ENCODE measurements at places on chromosomes 5 and 9.

DNA sequence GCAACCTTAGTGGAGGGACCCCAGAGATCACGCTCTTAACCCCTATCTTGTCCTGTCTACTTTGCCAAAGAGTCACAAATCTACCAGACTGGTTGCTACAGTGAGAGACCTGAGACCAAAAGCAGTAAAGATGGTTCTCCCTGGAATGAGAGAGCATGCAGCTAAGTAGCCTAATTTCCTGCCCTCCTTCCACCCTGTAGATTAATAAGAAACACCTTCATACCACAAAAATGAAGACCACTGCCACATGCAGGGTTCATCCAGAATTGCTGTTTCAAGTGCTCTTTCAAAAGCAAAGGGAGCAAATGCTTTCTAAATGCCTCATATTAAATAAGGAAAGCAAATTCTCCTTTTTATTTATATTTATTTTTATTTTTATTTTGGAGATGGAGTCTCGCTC, 119.1 kb downstream of the UGCG start:
- DNase-seq = no peak

DNA sequence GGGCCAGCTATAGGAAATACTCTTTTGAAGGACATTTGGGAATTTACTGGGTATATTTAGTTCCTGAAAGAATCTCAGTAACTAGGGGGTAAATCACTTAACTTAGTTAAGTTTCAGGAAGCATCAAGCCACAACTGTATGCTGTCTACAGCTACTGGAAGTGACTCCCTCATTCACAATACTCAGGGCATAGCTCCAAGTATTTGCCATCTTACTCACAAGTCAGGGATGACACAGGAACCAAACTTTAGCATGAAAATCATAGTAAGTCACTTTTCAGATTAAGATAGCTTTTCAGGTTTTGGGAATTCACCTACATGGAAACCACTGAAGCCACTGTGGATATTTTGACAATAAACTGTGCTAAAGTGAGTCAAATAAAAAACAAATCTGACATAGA, 242.4 kb upstream of the ATP10B start:
- no peak for DNase-seq

DNA sequence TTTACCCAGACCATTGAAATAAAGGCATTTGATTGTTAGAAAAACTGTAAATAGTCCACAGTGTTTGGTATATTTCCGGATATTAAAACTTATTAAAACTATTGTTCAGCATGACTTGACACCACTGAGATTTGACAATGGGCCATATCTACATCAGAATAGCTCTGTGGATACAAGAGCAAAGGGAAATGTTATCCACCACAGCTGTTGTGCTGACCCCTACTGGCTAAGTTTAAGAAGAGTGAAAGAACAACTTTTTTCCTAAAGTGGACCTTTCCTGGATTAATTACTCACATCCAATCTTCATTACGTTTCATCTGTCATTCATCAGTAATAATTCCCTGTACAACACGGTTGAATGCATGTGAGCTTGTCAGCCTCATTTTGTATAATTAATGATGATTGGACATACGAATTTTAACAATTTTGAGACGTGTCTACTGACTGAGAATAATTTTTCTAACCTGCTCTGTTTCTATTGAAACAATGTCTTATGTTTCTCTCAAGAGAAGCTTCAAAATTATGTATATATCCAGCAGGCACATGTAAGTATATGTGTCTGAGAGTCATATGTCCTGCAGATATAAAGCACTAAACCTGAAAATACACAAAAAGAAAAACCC, 1952.6 kb downstream of the MAT2B start:
- DNase-seq = peak; percentile 62

GRCh38 chr9:15403155-15403554, 19.5 kb upstream of the SNAPC3 start:
- no peak for DNase-seq

DNA sequence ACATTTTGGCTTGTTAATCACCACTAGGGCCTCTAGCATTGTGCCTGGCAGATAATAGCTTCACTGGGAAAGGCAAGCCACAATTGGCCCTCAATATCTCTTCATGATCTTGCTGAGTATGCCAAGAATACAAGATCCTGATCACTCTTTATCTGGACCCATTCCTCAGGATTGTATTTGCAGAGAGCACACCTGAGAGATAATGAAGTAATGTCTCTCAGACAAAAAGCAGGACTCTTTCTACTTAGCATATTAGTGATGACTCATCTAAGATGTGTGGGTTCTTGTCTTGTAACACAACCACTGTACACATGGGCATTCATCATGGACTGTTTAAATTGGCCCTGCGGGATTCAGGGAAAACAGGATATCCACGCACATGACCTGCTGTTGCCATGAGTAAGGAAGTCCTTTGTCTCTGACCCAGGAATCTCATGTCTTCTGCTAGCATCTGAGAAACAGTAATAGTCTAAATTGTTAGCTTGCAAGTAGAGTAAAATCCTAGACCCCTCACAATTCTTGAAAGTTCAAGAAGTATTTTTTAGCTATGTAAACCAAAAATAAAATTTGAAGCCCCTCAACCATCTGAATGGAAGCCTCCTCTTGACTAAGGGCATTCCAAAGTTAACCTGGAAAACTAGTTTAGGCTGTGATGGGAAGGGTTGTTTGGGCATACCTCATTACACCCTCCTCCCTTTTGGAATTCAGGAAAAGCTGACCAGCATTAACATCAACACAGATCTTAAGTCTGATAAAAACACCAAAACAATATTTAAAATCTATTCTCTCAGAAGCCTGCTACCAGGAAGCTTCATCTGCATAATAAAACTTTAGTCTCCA, 28.0 kb upstream of the NFIL3 start:
- no peak for DNase-seq

GRCh38 chr5:6674421-6674820, 38.8 kb upstream of the TENT4A start:
- DNase-seq = no peak

DNA sequence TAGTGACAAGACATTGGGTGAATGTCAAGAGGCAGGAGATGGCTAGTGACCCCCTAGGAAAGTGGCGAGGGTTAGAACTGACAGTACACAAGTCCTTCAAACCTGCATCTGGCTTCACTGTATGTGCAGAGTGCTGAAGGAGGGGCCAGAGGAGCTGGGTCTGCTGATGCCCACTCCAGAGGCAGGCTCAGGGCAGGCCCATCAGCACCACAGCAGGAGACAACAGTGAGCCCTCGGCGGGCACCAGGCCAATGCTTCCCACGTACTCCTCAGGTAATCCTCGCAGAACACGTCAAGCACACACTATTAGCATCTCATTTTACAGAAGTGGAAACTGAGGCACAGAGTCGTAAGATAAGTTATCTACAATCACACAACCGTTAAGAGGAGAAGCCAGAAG, 76.1 kb upstream of the SH3PXD2B start:
- no peak for DNase-seq

GRCh38 chr9:91655215-91655614, 231.6 kb upstream of the NFIL3 start:
- DNase-seq = no peak

- DNase-seq = no peak
Observed at GRCh38 chr9:31588756-31589155, 795.7 kb upstream of the ACO1 start.

DNA sequence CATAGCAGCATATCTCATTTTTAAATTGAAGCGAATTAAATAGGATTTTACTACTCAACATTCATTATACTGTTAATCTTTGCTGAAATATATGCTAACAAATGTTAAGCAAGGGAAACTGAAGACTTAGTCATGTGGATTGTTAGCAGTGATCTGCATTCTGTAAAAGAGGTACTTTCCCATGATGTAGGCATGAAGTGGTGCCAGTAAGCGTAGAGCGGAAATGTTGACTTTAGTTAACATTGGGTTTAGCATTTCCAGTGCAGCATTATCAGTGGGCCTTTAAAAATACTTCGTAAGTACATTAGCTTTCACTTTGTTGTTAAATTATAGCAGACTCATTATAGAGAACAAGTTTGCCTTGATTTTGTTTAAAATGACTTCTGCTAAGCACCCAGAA, 130.3 kb downstream of the CDC42SE2 start:
- DNase-seq = peak; percentile 43

DNA sequence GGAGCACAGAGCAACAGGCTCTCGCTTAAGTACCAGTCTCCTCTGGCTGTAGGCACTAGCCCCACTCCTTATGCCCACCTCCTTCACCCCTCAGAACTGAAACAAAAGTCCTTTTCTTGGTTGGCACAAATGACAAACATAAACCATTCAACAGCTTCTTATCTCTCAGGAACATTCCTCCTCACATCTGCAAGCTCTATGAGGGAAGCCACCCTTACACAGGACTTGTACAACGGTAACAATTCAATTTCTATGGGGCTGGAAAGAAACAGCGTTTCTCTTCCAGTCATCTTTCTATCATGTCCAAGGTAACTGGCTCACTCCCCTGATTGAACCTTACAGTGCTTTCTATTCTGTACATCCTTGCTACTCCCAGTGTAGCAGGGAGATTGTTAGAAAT, 74.1 kb downstream of the CSF2 start:
- no peak for DNase-seq

- DNase-seq = peak; percentile 94
Observed at GRCh38 chr5:10632110-10632761, 68.4 kb downstream of the ANKRD33B start.

- no peak for DNase-seq
Observed at GRCh38 chr5:65823845-65824445, 101.9 kb downstream of the NLN start.

DNA sequence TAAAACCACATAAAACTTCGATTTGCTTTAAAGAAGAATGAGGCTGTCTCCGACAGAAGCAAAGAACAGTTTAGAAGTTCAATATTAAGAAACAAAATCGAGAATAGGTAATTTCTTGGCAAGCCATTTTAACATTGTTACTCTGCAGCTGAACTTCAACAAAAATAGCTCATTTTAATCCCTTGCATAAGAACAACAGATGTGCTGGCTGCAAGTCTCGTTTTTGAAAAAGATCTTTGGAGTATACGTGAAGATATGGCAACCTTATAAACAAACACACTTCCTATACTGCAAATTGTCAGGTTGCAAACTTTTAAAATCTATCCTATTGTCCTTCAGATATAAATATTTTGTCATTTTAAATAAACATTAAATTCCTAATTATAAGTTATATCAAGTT, 71.5 kb downstream of the FBN2 start:
- DNase-seq = no peak

- peak; percentile 79 for DNase-seq
Observed at GRCh38 chr5:115544043-115544435, 536 bp downstream of the FEM1C start.

- DNase-seq = peak; percentile 98
Observed at GRCh38 chr5:95646569-95647431, at the start of gene RFESD. TSS of gene RFESD (plus strand) at chr5:95646777. CDS start at chr5:95652272, 5,495 bp downstream.
